ENCODE measurements at places on chromosomes 2 and 18. TPM values are rescaled to one million over a fixed set of nuclear protein-coding genes. Genes with fewer than 3 reads are reported as not detected.

TWSG1 gene
- 80.4 TPM for polyA plus RNA-seq

NT5C1B gene
- polyA plus RNA-seq: not detected

DCC gene
- not detected for polyA plus RNA-seq

POMC gene
- polyA plus RNA-seq: 4.5 TPM

IL18RAP gene
- not detected for polyA plus RNA-seq
